GM23338 (cell line): ENCODE measurements at places on chromosomes 12 and 14.
A peak's percentile ranks its signal among the peaks of the same experiment; 100 is the strongest.

GRCh38 chr14:74942608-74943007, 12.8 kb downstream of the PGF start:
- DNase-seq, result no peak

- DNase-seq, result no peak
Measured at GRCh38 chr14:65433157-65433556, 20.6 kb downstream of the FUT8 start.

- no peak for DNase-seq
Measured at GRCh38 chr12:64010069-64010686, 165.7 kb downstream of the SRGAP1 start.

- DNase-seq, result no peak
Measured at GRCh38 chr14:101063121-101063520, 159.6 kb upstream of the RTL1 start.

- DNase-seq, result peak; percentile 61
Measured at GRCh38 chr12:44584625-44585024, 291.5 kb downstream of the NELL2 start.

- no peak for DNase-seq
Measured at GRCh38 chr14:61388173-61388975, 67.0 kb downstream of the PRKCH start.

GRCh38 chr12:53453953-53454640, 2.2 kb downstream of the PCBP2 start:
- no peak for DNase-seq

- DNase-seq, result no peak
Measured at GRCh38 chr12:39227218-39227617, 215.7 kb downstream of the KIF21A start.
